NAMALWA (cell line): ENCODE measurements at places on chromosomes 13 and 19.
A peak's percentile ranks its signal among the peaks of the same experiment; 100 is the strongest.

- DNase-seq, result no peak
Observed at GRCh38 chr19:8476524-8476923, 25.9 kb downstream of the PRAM1 start.

- no peak for DNase-seq
Observed at GRCh38 chr19:8456064-8456463, 11.3 kb downstream of the HNRNPM start.

GRCh38 chr13:40483601-40484000 lies 182.8 kb downstream of the FOXO1 start:
- DNase-seq, result no peak

GRCh38 chr13:44078806-44079376 lies 199.2 kb downstream of the LACC1 start:
- no peak for DNase-seq

DNA sequence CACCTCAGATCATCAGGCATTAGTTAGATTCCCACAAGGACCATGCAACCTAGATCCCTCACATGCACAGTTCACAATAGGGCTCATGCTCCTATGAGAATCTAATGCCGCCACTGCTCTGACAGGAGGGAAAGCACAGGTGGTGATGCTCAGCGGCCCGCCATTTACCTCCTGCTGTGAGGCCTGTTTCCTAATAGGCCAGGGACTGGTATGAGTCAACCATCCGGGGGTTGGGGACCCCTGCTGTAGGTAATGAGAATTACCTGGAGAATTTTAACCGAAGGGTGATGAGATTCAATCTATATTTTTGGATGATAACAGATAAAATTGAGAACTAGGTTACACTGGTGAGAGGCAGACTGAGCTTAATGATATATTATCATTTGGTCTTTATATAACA lies 101.4 kb downstream of the LACC1 start:
- DNase-seq, result no peak

GRCh38 chr13:51678420-51678819 lies 94.2 kb downstream of the WDFY2 start:
- DNase-seq, result no peak

- no peak for DNase-seq
Observed at GRCh38 chr13:48866249-48866648, 109.5 kb upstream of the FNDC3A start.

DNA sequence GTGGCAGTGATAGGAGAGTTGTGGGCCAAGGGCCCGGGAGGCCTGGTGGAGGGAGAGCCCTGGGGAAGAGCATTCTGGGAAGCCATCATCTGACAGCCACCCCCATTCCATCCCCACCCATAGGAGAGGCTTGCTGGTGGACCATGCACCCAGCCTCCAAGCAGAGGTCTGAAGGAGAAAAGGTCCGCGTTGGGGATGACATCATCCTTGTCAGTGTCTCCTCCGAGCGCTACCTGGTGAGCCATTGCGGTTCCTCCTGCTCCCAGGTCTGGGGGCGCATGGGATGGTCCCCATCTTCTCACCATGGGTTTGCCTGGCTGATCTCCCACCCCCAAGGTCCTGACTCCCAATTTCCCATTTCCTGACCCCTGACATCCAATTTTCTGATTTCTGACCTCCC lies 10.5 kb downstream of the RYR1 start:
- DNase-seq, result no peak

DNA sequence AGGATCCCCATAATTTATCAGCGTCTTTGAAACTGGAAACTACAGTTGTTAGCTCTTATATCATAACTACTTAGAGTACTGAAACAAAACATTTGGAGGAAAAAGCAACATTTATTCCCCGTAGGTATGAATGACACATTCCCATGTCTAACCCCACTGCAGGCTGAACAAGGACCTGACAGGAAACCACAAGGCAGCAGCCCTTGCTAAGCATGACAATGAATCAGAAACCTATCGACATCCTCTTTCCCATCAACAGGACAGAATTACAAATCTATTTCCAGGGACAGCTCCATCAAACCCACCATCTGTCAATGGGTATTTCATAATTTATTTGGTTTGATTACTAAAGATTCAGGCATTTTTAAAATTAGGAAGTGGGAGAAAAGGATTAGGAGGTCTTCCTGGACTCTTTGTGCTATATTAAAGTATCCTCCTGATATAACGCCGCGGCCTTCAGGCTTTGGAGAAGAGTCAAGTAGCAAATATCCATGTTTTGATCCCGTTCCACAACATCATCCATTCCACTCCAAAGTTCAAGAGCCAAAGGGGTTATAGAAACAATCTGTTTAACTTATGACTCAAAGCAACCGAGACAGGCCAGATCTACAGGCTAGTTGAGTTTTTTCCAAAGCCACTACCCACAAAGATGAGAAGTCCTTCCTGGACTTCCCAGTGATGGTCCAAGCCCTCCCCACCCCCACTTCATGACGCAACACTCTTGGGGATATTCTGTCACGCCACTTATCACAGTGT lies 51.1 kb downstream of the FAM216B start:
- no peak for DNase-seq

- no peak for DNase-seq
Observed at GRCh38 chr19:14516048-14516534, 2.1 kb downstream of the DNAJB1 start.

DNA sequence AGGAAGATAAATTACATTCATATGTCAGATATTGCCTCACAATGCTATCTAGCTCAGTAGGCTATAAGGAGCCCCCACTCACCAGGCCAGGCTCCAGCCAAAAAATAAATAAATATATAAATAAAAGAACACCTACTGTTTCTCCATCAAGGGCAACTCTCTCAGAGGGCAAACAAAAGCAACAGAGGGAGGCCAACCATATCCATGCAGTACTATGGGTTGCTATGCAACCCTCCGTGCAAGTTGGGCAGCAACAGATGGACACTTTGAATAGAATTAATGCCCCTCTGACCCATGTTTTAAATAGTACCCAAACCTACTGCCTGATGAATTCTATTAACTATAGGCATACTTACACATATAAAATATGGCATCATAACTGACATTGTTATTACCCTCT lies 279.8 kb upstream of the EDNRB start:
- DNase-seq, result no peak

- no peak for DNase-seq
Observed at GRCh38 chr13:25463496-25463895, 91.7 kb downstream of the ATP8A2 start.

GRCh38 chr13:69279213-69279612 lies 828.4 kb upstream of the ATXN8OS start:
- no peak for DNase-seq

DNA sequence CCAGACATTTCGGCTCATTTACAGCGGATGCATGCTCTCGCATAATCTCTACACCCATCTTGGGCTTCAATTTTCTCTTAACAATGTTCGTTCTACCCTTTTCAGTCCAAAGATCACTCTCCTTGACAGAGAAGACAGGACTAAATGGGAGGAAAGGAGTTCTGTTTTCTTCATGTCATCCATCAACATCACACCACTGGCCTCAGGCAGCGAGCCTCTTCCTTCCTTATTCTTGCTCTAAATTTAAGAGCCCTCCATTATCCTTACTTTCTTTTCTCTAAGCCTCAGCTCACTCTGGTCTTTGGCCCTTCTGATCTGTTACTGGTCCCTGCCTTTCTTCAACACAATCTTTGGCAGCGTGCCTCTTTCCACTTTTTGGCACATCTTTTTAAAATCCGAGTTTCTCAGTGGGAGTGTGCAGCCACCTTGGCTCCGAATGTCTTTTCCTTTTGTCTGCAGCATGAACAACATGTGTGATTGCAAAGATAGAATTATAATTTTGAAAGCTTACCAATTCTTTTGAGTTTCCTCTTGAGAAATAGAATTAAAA lies 98.7 kb downstream of the FAM216B start:
- DNase-seq, result no peak

GRCh38 chr19:14265290-14266036 lies 59.5 kb upstream of the ADGRL1 start:
- DNase-seq, result no peak

DNA sequence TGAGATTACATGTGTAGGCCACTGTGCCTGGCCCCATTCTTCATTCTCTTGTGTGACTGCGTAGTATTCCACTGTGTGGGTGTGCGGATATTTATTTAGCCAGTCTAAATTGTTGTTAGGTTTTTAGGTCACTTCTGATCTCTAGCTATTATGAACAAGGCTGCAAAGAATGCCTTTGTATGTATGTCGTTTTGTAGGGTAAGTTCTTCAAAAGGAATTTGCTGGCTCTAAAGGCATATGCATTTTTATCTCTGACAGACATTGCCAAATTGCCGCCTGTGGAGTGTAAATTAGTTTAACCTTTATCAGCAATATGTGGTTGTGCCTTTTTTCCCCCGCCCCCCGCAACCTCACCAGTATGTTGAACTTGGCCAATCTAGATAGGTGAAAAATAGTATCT lies 30.3 kb upstream of the EHD2 start:
- DNase-seq, result no peak

DNA sequence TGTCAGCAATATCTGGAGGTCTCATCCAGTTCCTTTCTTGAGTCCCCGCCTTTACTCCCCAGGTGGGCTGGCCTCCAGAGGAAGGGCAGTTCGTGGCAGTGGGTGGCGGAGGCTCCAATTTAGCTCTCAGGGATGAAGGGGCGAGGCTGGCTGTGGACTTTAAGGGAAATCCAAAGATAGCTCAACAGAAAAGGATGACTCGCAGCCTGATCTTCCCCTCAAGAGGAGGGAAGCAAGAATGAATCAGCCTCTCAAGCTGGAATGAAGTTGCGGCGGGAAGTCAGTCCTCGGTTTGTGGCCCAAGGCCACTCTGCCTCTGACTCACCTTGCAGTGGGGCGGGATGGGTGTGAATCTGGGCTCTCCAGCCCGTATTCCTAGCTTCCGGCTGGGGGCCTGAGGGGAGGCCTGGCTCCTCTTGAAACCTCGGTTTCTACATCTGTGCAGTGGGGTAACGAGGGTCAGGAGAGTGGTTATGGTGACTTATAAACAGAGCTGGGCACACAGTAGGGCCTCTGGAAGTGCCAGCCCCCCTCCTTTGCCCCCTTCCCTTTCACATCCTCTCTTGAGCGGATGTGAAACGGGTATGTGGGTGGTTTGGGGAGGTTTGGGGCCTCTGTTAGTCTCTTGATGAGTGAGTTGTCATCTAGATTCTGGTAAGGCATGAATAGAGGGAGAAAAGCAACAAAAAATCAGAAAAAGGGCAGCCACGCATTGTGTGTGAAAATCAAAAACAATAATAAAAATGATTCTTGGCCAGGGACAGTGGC lies 10.5 kb upstream of the SMG9 start:
- peak; percentile 42 for DNase-seq

DNA sequence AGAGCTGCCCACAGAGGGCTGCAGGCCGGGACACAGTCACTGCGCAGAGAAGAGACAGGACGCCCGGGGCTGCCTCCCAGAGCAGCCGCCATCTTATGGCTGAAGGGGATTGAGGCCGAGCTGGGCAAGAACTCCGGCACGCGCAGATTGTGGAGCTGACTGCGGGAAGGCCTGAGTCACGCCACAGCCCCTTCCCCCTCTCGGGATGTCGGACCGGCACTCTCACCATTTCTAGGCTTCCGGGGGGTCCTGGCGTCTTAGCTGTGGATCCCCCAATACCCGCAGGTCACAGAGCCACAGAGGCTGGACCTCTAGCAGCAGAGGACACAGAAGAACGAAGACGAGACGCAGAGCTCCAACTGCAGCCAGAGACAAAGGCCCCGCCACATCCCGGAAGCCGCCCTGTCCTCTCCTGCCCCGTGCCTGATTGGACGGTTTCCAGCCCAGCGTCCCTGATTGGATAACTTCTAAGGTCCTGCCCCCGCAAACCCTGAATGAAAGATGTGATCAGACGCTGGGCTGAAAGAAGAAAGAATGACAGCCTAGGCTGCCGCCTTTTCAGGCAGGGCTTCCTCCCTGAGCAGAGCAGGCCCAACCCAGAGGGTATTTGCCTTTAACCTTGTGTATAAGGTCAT lies at the start of gene ZNF43:
Gene ZNF43 (minus strand): TSS at position 373 of the 635 bp plus-strand sequence. CDS start 144 bp downstream, at position 229.
- DNase-seq, result peak; percentile 98

- DNase-seq, result no peak
Observed at GRCh38 chr19:35913589-35913988, 5.5 kb upstream of the TYROBP start.

- peak; percentile 88 for DNase-seq
Observed at GRCh38 chr19:1269478-1270212, 513 bp downstream of the CIRBP start.

- no peak for DNase-seq
Observed at GRCh38 chr19:40947114-40947513, 44.0 kb upstream of the CYP2B6 start.

- no peak for DNase-seq
Observed at GRCh38 chr19:39918183-39918651, 16.2 kb downstream of the FCGBP start.

- DNase-seq, result no peak
Observed at GRCh38 chr13:76758738-76759137, 127.5 kb downstream of the KCTD12 start.

- peak; percentile 51 for DNase-seq
Observed at GRCh38 chr19:37114001-37114400, 35.8 kb downstream of the ZNF420 start.

DNA sequence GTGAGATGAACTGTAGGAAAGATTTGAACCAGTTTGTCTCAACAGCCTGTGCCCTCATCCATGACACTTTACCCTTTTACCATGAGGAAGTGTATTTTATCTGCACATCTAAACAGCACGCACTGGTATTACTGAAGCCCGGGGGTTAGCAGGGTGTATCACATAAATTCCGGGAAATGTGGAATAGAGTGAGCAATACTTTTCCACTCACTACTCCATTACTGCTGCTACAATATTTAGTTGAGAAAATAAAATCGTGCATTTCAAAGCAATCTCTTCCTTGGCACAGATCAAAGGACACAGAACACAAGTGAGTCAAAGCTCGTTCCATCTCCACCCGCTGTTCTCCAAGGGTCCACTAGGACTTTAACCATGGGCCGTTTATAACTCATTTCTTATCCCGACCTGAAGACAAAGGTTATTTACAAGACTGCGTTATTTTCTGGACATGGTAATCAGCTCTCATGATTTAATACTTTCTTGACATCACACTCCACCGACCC lies 35.2 kb downstream of the STK24 start:
- peak; percentile 27 for DNase-seq

GRCh38 chr13:44762911-44763310 lies 186.8 kb upstream of the TSC22D1 start:
- DNase-seq, result no peak

GRCh38 chr13:107450931-107451330 lies 764.4 kb downstream of the LIG4 start:
- no peak for DNase-seq

- DNase-seq, result no peak
Observed at GRCh38 chr19:49790866-49791265, 22.2 kb downstream of the FUZ start.

- peak; percentile 91 for DNase-seq
Observed at GRCh38 chr19:35869327-35870123, 1.2 kb downstream of the APLP1 start.
